Stimulated activated naive B cell treated with anti-CD40 and anti-IgM and Interleukin-4, amounts not matched to agents 10 μg/mL and 1 μg/mL and 100 μg/mL, for 72 hours (primary cell): ENCODE measurements at places on chromosomes 3 and 15.

DNA sequence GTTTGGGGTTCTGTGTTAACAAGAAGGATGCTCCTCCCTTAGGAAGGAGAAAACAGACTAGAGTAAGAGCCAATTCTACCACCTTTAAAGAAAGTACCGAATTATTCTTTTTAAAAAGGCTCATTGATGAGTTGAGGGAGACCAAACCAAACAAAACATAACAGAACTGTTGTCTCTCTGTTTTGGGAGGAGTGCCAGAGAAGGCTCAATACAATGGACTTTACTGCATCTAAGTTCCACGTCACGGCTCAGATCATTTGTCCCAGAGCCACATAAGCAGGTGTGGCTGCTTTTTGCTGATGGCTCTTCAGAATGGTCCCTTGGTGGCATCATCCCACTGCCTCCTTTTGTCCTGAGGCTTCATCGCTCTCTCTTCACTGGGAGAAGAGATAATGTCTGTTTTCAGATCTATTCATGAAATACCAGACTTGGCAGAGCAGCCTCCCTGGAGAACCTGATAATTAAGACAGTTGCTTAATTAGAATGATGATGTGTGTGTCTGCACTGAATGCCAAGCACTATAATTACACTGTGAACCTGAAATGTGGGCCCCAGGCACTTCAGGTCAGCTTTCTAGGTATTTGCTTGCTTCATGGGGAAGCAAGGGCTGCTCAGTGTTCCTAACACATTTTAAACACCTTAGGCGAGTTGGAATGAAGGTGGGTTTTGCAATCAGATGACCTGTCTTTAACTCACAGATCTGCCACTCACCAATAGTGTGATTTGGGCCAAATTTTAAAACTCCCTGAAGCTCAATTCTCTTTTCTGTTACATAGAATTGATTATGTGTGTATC is 335.2 kb upstream of the MCTP2 start:
- DNase-seq = no peak

GRCh38 chr3:46221391-46221790 is 13.3 kb upstream of the CCR1 start:
- no peak for DNase-seq

DNA sequence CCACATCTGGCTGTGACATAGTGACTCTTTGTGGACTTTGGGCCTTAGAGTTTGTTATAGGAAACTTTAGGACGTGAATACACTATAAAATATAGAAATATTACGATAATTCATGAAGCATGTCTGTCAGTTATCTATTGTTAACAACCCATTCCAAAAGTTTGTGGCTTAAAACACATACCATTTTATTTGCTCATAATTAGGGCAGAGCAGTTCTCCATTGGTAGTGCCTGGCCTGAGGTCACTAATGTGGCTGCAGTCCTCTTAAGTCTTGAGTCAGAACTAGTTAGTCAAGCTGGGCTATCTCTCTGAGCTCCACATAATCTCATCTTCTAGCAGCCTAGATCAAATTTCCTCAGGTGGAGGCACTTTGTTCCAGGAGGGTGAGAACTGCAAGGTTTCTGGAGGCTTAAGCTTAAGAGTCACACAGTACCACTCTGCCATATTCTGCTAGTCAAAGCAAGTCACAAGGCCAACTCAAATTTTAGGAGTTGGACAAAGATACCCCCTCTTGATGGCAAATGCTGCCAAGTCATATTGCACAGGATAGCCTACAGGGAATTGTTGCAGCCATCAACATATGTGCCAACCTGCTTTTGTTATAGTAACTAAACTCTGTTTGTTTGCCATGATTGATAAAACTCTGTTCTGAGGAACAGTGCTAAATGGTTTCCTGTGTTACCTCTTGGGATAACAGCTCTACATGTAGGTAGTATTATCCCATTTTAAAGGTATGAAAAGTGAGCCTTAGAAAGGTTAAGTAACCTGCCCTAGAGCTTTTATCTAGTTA is 8.7 kb downstream of the ATXN7 start:
- no peak for DNase-seq

GRCh38 chr3:110164632-110165369 is 827.5 kb upstream of the DPPA4 start:
- no peak for DNase-seq

GRCh38 chr3:196431181-196432136 is 768 bp downstream of the UBXN7 start:
- DNase-seq = peak; percentile 38

DNA sequence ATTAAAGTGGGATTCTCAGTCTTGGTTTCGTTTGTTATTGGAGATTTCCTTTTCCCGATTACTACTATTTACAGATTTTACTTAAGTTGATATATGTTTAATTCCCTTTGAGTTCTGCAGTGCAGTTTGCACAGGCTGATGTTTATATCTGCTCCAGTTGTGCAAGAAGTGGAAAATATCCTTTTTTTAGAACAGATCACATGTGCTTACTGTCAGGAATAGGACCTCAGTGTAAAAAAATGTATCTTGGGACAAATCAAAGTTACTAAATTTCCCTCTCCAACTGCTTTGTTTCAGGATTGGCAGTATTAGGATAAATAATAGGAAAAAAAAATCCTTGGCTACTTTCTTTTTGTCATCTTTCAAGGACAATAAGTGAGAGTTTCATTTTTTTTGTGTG is 6.9 kb downstream of the MITF start:
- no peak for DNase-seq

DNA sequence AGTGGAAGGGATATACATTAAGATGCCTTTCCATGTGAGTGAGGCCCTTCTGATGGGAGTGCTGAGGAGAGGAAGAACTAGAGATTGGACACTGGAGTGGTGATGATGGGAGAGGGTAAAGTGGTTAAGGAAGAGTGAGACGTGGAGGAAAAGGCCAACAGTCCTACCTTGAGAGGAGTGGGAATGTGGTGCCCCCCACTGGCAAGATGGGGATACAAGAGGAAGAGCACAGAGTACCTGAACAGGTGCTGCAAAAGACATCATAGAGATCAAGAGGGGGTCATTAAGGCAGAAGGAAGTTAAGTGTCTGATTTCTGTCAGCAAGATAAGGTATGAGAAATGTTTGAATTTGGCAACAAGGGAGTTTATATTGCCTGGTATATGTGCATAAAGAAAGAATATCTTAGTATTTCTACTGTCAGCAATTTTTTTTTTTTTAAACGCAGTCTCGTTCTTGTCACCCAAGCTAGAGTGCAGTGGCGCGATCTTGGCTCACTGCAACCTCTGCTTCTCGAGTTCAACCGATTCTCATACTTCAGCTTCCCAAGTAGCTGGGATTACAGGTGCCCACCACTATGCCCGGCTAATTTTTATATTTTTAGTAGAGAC is 34.0 kb downstream of the ARIH2 start:
- no peak for DNase-seq

- no peak for DNase-seq
Observed at GRCh38 chr3:43757666-43758321, 67.1 kb downstream of the ABHD5 start.

DNA sequence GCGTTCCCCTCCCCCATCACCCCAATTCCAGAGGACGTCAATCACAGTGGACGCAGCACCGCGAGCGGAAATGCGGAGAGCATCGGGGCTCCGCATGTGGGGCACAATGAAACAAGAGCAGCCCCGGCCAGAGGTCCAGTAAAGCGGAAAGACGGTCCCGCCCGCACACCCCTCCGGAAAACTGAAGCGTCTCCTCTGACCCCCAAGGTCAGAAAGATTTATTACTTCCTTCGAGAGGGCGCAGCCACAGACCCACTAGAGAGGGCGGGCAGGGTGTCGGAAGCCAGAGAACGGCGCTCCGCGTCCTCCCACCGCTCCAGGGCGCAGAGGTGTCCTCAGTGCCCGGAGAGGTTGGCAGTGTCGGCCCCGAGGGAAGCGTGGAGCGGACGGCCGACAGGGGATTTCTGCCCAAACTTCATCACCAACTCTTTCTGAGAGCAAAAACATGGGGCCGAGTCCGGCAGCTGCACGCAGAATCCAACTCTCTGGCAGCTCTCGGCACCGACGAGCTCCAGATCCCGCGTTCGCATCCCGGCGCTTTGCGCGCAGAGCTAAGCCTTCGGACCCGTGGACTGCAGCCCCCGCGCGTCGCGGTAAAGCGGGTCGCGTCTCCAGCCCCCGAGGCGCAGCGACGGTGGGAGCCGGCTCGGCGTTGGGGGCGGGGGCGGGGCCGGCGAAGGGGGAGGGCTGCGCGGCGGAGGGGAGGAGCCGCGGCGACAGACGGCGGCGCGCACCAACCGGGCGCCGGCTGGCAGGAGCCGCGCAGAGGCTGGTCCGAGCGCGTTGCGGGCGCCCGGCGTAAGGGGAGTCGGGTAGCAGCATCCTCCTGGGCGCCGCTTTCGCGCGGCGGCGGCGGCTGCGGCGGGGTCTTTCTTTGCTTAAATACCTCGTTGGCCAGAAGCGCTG is at the start of gene CHST2:
CHST2 (plus strand) TSS at position 763 of the 906 bp plus-strand sequence. CDS start 1,046 bp downstream, outside the sequence.
- DNase-seq = peak; percentile 76

GRCh38 chr3:194633349-194634004 is at the start of gene TMEM44:
TMEM44 (minus strand) TSS chr3:194633419; CDS start chr3:194633215, 204 bp downstream.
- peak; percentile 30 for DNase-seq

DNA sequence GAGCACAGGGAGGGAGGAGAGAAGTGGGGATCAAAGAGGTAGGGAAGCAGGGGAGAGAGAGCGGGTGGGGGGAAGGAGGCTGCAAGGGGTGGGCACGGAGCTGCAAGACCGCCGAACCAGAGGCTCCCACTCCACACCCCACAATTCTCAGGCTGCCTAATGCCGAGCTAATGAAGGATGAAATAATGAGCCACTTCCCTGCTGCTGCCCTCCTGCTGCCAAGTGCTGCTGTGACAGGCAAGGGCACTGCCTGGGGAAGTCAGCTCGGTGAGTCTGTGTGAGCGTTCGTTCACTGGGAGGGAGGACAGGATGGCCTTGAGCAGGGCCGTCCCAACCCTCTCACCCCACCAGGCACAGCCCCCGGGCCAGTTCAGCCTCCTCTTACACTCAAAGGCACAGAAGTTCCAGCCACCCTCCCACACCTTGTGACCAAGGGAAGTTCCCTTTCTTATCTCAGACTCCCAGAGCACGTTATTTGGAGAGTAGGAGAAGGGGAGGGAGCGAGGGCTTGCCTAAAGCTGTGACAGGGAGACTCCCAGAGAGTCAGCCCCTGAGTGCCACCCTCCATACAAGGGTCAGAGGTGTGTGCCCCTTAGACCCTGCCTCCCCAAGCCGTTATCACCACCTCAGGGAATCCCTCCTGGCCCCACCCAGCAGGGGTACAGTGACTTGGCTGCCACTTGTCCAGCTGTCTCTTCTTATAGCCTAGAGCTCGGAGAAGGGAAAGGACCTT is 12.4 kb downstream of the GLYCTK start:
- no peak for DNase-seq

GRCh38 chr15:62059816-62060112 is 483 bp downstream of the VPS13C start:
- DNase-seq = peak; percentile 84

GRCh38 chr3:149186219-149186618 is 35.4 kb downstream of the CP start:
- no peak for DNase-seq
